ENCODE measurements at places on chromosomes 12 and 14. TPM values are rescaled to one million over a fixed set of nuclear protein-coding genes. Genes with fewer than 3 reads are reported as not detected.

DYNLL1 gene
- 585 TPM for total RNA-seq

CACNA2D4 gene
- total RNA-seq = not detected

MGST1 gene
- total RNA-seq = 28.5 TPM

MAP1LC3B2 gene
- total RNA-seq = 0.44 TPM

OVCH1 gene
- total RNA-seq = not detected

ATXN7L3B gene
- 12.2 TPM for total RNA-seq

TAS2R46 gene
- 0.73 TPM for total RNA-seq

PLBD1 gene
- total RNA-seq = 0.27 TPM

CFAP54 gene
- total RNA-seq = 4.2 TPM

NAV3 gene
- total RNA-seq = 15.5 TPM

PTPRR gene
- total RNA-seq = 2.7 TPM

PIWIL1 gene
- not detected for total RNA-seq

ASB2 gene
- 0.10 TPM for total RNA-seq

ARHGAP5 gene
- 21.9 TPM for total RNA-seq

KLRD1 gene
- total RNA-seq = not detected

All from mammary microvascular endothelial cell (primary cell).